Left lung (tissue), 14 donors: ENCODE measurements at places on chromosomes 6 and 20. TPM values are rescaled to one million over a fixed set of nuclear protein-coding genes. Genes with fewer than 3 reads are reported as not detected.

TNNC2 gene
- 0.61 TPM for total RNA-seq

- DNase-seq = no peak
Measured at GRCh38 chr20:39941245-39941644, 747.8 kb downstream of the MAFB start.

GRCh38 chr6:150313781-150314180 lies 55.0 kb upstream of the IYD start:
- no peak for DNase-seq

GRCh38 chr6:34202329-34203201 lies 34.1 kb upstream of the HMGA1 start:
- DNase-seq = no peak

- DNase-seq = no peak
Measured at GRCh38 chr6:129507846-129508245, 202.1 kb downstream of the ARHGAP18 start.

DNA sequence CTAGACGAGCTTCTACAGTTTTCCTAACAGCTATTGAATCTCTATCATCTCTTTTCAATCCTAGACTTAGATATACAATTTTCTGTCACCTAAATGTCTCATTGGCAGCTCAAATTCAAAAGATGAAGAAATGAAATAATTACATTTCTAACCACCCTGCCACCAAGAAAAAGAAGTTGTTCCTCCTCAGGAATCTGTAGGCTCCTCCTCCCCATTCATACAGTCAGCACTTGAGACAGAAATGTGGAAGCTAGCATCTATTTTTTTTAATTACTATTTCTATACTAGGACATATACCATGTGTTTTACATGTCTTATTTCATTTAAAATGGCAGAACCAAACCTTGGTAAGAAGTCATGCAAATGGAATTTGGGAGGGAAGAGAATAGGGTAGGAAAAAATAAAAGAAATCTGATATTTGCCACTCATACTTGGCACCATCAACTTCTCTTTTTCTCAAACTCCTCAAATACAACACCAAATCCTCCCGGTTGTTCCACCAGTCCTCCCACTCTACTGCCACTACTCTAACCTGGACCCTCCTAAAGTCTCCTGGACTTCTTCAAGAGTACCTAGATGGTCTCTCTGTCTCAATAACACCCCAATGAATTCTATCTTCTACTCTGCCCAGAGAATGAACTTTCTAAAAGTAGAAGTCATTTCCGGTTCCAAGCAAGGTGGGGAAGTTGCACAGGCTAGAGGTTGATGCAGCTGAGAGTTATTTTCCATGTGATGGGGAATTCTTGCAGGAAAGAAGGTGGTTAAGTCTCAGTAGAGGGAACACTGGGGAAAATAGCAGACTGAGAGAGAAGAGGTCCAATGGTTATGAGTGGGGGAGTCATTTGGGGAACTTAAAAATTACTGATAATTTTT lies 54.1 kb downstream of the ATXN1 start:
- DNase-seq = no peak
